ENCODE measurements at places on chromosomes 11 and 22.

- DNase-seq = no peak
These were observed 12.0 kb upstream of the GAB2 start for GRCh38 chr11:78429660-78430059.

GRCh38 chr11:65180877-65181568 is 705 bp upstream of the CAPN1 start:
- DNase-seq = no peak

DNA sequence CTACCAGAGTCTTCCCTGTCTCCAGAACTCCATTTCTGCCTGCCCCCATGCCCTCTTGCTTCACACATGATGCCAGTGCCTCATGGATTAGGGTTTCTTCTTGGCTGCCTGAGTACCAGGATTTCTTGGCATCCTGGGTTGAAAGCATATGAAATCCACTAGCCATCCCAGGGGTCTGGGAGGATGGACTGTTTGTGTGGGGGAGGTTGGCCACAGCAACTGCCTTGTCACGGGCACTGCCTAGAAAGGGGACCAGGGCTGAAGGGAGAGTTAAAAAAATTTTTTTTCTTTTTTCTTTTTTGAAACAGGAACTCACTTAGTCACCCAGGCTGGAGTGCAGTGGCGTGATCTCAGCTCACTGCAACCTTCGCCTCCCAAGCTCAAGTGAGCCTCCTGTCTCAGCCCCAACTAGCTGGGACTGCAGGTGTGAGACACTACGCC is 4.2 kb downstream of the USP35 start:
- no peak for DNase-seq

DNA sequence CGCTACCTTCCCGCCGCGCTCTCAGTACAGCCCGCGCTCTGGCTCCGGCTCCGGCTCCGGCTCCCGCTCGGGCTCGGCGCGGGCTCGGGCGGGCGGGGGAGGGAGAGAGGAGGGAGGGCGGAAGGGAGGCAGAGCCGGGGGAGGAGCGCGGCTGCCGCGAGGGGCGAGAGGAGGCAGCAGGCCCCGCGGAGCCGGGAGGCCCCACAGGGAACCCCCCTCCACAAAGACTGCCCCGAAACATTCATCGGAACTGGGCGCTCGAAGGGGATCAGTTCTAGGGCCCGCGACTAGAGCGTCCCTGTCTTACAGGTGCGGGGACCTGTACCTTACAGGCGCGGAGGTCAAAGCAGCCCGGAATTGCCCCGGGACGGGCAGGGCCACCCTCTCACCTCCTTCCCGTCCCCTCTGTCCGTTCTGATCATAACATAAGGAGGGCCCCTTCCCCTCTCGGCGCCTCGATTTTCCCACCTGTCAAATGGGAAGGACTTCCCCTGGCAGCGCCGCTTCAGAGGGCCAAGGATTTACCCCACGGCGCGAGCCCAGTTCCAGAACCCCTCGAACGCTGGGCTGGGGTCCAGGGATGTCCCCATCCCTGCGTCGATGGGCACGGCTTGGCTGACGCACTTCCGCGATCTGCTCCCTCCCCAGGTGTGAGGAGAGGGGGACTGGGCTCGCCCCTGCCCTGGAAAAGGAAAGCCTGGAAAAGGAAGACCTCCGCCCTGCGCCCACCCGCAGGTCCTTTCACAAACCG is at the start of gene SHISA8:
SHISA8 (minus strand) TSS at position 40 of the 751 bp plus-strand sequence. CDS start 407 bp downstream, outside the sequence.
- DNase-seq = no peak

DNA sequence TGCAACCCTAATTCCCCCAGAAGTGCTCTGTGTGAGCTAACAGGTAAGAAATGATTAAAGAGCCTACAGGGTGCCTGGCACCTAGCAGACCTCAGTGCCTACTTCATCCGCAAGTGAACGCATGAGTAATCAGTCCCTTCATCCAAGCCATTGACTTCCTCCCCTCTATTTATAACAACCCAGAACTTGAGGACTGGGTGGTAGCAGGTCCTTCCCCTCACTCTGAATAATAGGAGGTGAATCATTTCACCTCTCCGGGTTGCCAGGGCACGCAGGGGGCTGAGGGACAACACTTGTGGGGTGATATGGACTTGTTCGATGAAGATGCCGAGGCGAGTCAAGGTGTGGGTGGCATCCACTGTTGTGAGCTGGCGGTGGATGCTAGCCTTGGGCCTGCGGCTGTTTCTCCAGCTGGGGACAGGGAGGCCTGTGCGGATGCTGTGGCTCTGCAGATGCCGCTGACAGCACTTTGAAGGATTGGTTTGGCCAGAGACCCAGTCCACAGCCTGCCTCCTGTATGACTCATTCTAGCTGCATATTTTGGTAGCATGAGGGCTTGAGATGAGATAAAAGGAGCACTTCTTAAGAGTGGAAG is 11.7 kb upstream of the SORL1-AS1 start:
- DNase-seq = peak; percentile 54

DNA sequence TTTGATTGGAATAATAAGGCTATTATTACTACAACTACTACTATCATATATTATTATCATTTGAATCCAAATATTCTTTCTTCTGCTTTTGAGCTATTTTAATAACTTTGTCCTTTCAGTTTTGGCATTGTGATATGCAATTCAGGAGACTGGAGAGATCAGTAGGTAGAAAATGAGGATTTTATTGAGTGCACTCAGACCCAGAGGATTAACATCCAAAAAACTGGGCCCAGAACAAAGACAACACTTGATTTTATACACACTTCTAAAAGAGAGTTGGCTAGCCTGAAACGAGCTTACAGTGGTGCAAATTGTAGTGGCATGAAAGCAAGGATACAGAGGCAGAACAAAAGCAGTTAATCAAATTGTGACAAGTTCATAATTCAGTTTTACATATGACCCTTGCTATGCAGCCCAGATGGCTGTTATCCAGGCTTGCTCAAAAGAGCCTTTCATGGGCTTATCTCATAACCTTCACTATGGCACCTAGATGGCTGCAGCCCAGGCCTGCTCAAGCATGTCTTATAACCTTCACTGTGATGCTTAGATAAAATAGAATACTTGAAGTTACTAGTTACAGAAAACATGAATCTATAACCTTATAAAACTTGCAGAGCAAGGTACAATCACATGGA is 796.3 kb upstream of the RAG2 start:
- DNase-seq = no peak

- DNase-seq = no peak
These were observed 18.0 kb downstream of the CNTF start for GRCh38 chr11:58640386-58641023.

- no peak for DNase-seq
These were observed 9.5 kb downstream of the SYT7 start for GRCh38 chr11:61571337-61571736.

GRCh38 chr11:27218421-27219038 is 144.5 kb downstream of the CCDC34 start:
- DNase-seq = no peak

GRCh38 chr22:45470871-45471270 is 31.8 kb upstream of the FBLN1 start:
- no peak for DNase-seq

DNA sequence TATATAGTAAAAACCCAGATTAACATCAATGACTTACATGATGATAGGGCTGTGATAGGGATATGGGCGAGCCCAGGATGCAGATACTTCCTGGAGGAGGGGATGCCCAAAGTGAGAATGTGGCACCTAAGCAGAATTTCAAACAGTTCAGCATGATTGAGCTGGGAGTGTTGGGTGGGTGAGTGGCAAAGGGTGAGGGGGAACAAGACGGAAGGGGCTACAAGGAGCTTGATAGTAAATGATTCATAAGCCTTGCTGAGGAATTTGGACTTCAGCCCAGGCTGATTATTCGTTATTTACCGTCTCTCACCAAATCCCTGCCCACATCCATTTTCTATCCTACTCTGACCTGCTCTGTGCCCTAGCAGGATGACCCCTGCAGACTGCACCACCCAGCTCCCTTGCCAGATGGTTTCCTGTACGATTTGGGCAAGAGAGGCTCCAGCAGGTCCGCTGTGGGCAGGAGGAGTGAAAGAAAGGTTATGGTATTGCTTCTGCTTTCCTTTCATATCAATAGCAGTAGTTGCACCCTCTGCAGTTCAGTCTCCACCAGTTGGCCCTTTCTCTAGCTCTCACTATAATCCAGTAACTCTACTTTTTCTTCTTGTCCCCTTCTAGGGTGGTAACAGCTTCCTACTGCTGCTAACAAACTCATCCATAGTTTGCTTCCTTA is 30.3 kb upstream of the SIK2 start:
- no peak for DNase-seq

DNA sequence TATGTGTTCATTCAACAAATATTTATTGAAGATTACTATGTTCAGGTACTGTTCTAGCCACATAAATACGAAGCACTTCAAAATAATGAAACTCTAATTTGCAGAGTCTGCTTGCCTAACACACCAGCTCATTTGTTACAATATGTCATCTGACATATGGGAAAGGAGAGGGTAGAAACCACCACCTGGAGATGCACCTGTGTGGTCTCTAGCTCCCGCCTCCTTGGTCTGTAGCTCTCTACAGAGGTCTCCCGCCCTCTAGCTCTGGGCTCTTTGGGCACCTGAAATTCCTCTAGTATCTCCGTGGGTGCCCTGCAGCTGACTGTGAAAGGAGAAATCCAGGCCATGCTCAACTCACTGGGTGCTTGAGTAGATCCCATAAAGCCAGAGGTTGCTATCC is 51.4 kb upstream of the DBX1 start:
- no peak for DNase-seq

DNA sequence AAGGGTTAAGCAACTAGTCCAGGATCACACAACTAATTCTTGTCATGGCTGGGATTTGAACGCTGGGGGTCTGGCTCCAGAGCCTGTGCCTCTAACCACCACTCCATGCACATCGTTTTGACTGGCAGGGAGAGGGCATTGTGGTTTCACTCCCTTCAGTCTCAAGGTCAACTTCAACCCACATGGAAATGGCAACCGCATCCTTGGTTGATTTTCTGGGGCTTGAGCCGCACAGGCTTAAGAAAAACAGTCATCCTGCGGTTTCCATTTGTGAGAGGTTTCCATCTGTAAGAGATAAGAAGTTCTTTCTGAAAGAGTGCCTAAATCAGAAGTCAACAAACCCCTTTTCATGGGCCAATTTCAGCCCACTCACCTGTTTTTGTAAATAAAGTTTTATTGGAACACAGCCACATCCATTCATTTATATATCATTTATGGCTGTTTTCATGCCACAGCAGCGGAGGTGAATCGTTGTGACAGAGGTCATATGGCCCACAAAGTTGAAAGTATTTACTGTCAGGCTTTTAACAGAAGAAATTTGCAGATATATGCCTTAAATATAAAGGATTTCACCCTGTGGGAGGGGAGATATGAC is 65.7 kb downstream of the SGSM1 start:
- no peak for DNase-seq

GRCh38 chr11:11569936-11570491 is 51.8 kb downstream of the GALNT18 start:
- no peak for DNase-seq

GRCh38 chr11:118238929-118239328 is 13.2 kb downstream of the MPZL3 start:
- DNase-seq = no peak

- no peak for DNase-seq
These were observed 47.0 kb upstream of the ISX start for GRCh38 chr22:35018995-35019394.

DNA sequence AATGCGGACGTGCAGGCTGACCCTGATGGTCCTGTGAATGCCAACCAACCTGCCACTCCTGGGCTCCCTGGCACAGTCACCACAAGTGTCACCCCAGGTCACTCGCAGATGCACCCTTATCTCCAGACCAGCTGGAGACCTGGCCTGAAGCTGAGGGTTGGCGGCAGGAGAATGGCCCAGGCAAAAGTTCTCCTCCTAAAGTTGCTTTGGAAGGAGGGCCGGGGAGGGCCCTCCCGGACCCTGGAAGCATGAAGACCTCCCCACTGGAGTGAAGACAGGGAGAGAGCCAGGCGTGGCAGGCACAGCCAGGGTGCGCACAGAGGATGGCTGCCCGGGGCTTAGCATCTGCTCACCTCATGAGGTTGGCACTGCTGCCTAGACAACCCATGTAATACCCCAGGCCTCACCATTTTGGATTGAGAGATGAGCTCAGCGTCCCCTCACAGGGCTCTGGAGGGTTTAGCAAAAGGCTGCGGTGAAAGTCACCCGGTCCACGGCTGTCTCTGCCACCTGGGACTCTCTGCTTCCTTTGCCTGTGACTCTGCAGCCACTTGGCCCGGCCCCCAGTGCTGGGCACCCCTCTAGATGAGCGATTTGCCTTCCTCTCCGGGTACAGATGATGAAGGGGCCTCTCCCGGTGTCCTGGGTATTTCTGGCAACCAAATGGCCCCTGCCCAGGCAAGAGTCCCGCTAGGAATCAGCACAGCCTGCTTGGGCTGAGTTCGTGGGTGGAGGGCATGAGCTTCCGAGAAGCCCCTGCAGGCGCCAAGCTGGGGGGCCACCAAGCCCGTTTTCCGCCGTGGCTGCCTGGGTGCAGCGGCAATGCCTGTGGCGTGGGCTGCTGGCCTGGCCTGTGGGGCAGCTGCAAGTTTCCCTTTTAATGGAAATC is 48.3 kb upstream of the SEPTIN5 start:
- no peak for DNase-seq

DNA sequence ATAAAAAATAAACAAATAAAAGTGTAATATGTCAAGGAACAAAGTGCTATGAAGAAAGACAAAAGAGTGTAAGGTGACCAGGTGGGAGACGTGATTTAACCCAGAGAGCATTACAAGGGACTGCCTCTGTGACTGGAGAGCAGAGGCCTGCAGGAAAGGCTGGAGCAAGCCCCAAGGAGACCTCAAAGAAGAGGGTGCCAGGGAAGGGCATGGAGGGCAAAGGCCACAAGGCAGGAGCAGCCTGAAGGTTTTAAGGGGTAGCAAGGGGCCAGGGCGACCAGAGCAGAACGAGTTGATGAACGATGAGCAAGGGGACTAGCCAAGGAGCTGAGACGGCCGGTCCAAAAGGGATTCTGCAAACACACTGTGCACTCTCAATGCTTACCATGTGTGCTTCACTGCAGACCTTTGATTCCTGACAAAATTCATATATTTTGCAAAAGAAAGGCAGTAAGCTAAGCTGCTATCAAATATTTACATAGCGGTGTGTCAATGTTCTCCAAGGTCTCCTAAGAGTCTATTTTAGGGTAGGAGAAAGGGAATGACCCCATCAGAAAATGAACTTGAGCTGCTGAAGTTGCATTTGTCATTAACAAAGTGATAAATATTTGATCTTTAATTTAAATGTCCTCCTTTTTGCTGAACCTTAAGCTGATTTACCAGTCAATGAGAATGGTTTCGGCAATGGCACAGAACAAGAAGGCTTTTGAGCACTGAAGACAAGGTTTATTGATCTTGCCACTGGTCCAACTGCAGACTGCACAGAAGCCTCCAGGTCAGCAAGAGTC is 50.5 kb downstream of the SMCO4 start:
- DNase-seq = no peak

Data from stimulated activated CD8-positive, alpha-beta memory T cell treated with anti-CD3 and anti-CD28 coated beads, Interleukin-4, amount 100 ng/mL, for 1 hour (primary cell).